ENCODE measurements at places on chromosomes 5 and 9.

- no peak for DNase-seq
Measured at GRCh38 chr5:176400382-176401156, 12.0 kb downstream of the HIGD2A start.

- DNase-seq = no peak
Measured at GRCh38 chr9:89951675-89952074, 346.9 kb downstream of the GADD45G start.

DNA sequence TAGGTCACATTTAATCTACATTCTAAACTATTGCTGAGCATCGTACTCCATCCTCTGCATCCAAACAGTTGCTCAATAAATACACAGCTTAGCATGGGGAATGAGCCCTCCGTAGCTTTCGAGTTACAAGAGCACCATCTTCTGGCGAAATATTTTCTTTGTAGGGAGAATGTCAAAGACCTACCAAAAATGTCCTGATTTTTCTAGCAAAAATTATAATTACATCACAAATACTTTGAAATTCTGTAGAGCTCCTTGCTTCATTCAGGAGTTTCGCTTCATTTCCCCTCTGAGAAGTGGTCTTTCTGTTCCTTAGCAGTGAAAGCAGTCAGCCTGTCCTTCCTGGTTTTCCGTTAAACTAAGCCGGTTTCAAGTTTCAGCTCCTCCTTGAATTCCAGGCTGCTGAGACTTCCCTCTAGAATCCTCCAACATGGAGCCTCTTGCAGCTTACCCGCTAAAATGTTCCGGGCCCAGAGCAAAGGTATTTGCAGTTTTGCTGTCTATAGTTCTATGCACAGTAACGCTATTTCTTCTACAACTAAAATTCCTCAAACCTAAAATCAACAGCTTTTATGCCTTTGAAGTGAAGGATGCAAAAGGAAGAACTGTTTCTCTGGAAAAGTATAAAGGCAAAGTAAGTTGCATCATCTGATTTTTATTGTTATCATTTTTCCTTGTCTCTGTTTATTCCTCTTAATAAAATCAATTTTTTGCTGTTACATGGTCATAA lies at the start of gene GPX8:
TSS of gene GPX8 (plus strand) at position 409 of the 730 bp plus-strand sequence. CDS start at position 431, 22 bp downstream.
- peak; percentile 65 for DNase-seq

DNA sequence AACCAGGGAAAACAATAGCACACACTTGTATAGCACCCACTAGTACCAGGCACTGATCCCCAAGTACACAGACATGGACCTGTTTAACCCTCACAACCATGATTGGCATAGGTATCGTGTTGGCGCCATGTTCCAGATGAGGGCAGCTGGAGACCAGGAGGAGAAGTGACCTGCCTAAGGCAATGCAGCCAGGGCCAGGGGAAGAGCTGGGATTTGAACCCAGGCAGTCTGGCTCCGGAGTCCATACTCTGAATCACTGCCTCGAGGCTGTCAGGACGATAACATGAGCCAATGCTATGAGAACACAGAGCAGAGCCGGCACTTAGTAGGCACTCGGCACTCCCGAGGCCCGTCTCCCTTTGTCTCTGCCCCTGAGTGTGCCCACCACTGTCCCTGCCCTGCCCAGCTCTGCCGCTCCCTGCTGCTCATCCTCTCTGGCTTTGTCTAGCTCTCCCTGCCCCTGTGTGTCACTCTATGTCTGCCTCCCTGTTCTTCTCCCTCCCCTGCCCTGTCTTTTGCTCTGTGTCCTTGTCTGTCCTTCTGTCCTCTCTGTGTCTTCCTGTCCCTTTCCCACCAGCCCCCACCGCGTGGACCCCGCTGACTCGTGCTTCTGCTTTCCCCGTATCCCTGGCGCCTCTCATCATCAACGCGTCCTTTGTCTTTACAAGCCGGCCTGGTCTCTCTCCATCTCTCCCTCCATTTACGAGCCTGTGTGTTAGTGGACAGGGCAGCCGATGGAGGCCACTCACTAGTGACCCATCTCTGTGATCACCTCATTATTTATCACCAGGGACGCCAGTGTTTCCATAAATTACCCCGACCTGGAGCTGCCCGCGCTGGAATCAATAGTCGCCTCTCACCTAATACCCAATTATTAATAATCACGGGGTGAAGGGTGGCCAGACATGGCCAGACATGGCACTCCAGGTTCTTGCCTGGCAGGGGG lies 99.4 kb upstream of the MVB12B start:
- no peak for DNase-seq

DNA sequence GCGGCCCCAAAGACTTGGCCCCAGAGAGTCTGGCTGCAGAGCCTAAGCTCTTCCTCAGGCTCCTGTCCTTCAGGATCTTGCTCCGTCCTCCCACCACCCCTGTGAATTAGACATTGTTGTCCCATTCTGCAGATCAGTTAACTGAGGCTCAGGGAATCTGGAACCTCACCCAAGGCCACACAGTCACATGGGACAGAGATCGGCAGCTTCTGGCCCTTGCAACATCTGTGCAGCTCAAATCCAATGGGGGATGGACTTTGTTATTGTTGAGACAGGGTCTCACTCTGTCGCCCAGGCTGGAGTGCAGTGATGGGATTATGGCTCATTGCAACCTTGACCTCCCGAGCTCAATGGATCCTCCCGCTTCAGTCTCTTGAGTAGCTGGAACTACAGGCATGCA lies 23.9 kb upstream of the LAMC3 start:
- no peak for DNase-seq

GRCh38 chr9:6938447-6938846 lies 180.7 kb downstream of the KDM4C start:
- no peak for DNase-seq

- no peak for DNase-seq
Measured at GRCh38 chr5:16913187-16914107, 22.6 kb downstream of the MYO10 start.

GRCh38 chr5:160484678-160485077 lies 63.0 kb downstream of the PTTG1 start:
- no peak for DNase-seq
